ENCODE measurements at places on chromosomes 11 and 22. TPM values are rescaled to one million over a fixed set of nuclear protein-coding genes. Genes with fewer than 3 reads are reported as not detected.

DNA sequence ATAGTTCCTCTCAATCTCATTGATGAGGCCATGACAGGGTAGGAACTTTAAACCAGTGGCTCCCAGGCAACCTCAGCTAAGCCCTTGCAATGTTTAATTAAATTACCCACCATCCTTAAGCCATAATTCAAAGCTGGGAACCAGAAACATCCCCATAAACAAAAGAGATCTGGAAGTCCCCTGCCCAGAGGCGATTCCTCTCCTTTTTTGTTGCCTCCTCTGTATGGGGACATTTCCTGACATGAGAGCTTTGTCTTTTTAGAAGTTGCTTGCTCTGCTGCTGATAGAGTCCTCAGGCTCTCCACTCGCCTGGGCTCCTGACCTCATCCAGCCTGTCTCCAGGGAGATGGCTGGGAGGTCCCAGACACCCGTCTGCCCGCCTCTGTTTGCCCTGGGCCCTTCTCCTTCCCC, 3.2 kb downstream of the DTX4 start:
- DNase-seq, result peak; percentile 53

- no peak for DNase-seq
Measured at GRCh38 chr22:45008751-45009605, 827 bp downstream of the PHF21B start.

- peak; percentile 20 for DNase-seq
Measured at GRCh38 chr11:47577460-47578041, 1.2 kb downstream of the KBTBD4 start.

OLFML1 gene
- total RNA-seq, result 23.2 TPM

GRCh38 chr11:100800202-100800601, 113.1 kb downstream of the ARHGAP42 start:
- DNase-seq, result no peak

SPINDOC gene
- 21.7 TPM for total RNA-seq

DNA sequence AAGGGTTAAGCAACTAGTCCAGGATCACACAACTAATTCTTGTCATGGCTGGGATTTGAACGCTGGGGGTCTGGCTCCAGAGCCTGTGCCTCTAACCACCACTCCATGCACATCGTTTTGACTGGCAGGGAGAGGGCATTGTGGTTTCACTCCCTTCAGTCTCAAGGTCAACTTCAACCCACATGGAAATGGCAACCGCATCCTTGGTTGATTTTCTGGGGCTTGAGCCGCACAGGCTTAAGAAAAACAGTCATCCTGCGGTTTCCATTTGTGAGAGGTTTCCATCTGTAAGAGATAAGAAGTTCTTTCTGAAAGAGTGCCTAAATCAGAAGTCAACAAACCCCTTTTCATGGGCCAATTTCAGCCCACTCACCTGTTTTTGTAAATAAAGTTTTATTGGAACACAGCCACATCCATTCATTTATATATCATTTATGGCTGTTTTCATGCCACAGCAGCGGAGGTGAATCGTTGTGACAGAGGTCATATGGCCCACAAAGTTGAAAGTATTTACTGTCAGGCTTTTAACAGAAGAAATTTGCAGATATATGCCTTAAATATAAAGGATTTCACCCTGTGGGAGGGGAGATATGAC, 65.7 kb downstream of the SGSM1 start:
- DNase-seq, result no peak

DNA sequence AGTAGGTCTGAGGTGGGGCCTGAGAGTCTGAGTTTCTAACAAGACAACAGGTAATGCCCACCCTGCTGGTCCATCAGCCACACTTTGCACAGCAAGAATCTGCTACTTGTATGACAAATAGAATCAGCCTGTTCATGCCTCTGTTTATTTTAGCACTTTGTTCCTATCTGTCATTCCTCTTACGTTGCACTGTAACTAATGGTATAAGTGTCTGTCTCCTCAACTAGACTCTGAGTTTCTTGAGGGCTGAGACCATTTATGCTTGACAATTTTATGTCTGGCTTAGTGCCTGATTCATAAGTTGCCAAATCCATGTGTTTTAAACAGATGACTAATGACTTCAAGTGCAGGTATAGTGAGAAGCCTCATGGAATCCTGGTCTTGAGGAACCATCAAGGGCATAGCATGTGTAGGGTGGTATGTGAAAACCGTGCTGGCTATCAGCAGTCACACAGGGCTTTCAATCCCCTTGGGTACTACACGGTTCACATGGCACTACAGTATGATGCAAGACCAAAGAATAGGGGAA, 209.7 kb downstream of the C11orf91 start:
- no peak for DNase-seq

DNA sequence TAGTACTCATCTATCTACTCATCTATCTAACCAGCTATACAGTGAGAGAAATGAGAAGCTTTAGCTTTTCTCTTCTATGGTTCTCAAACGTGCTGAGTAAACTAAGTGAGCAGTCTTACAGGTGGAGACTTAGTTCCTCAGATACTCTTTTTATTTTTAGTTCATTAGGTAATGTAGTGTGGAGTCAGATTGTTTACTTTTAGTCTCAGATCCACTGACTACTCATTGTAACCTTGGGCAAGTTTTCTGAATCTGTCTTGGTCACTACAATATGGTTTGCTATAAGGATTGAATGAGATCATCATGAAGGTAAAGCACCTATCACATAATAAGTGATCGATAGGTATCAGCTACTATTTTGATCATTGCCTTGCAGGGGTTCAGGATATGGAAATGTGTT, 160.1 kb downstream of the RAB38 start:
- DNase-seq, result no peak

PATE2 gene
- total RNA-seq, result not detected

SLC16A8 gene
- 0.24 TPM for total RNA-seq

GRCh38 chr11:62832336-62833234, at the start of gene TEX54:
Gene TEX54 (minus strand): TSS chr11:62832841.
- DNase-seq, result peak; percentile 58

GRCh38 chr22:45019861-45020655, 10.3 kb upstream of the PHF21B start:
- DNase-seq, result no peak

- DNase-seq, result no peak
Measured at GRCh38 chr11:35139722-35140282, 831 bp downstream of the CD44 start.

GRCh38 chr11:120586728-120587127, 75.2 kb downstream of the GRIK4 start:
- DNase-seq, result peak; percentile 9

SLC22A9 gene
- total RNA-seq, result not detected

DNA sequence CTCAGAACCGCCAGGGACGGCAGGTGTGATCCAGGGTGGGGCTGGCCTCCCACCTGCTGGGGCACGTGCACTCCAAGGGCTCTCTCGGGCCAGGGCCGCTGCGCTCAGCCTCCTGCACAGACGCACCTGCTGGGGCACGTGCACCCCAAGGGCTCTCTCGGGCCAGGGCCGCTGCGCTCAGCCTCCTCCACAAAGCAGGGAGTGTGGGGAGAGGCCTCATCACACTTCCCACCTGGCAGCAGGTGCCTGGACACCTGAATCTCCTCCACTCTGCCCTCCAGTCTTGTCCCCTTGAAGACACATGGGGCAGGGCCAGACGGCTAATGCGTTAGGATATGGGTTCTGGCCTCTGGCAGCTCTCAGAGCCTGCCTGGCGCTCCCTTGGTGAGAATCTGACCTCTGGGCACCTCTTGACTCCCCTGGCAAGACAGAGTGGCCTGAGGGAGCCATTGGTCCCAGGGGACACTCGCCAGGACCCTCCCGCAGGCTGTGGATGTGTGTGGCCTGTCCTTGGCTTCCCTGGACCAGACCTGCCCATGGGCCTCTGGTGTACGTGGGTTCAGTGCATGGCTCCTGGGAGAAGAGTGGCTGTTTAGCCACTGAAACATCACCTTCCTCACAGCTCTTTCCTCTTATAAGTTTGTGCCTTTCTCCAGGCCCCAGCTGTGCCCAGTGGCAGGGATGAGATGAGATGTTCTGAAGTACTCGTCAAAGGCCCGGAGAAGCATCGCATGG, 73.5 kb downstream of the BRD1 start:
- no peak for DNase-seq

AHNAK gene
- 809 TPM for total RNA-seq

TTC36 gene
- 1.0 TPM for total RNA-seq

DNA sequence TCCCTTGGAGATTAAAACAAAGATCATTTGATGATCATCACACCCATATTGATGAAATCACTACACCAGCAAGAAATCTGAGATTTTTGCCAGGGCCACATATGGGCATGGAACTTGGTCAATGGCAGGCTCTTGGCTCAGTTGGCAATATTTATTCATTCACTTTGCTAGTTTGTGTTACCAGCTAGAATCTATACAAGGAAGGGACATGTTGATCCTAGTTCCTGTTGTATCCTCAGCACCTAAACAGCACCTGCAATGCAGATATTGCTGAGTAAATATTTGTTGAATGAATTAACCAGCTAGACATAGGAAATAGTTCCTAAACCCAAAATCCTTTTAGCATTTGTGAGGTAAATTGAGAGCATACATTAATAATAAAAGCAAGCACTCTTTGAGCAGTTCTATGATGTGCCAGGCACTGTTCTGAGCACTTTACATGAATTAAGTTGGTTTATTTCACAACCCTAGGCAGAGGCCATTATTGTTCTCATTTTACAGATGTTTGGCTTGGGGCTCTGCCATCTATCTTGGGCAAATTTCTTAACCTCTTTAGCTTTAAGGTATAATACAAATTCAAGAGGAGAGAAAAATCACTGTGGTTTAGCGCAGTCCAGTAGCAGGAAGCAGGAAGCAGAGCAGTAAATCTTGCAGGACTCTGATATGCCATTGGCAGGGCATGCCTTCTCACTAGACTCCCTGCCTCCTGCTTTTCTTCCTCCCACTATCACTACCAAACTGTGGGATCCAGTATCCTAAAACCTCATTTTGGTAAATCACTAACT, 1.6 kb downstream of the TRIM68 start:
- DNase-seq, result no peak

PRSS23 gene
- 40.3 TPM for total RNA-seq

DEPDC7 gene
- 0.71 TPM for total RNA-seq

CCDC157 gene
- total RNA-seq, result 5.2 TPM

GRCh38 chr11:890794-891540, 19.6 kb downstream of the CHID1 start:
- no peak for DNase-seq

ZBTB3 gene
- total RNA-seq, result 11.6 TPM

- no peak for DNase-seq
Measured at GRCh38 chr11:115213007-115213406, 291.2 kb downstream of the CADM1 start.

ZNF280A gene
- not detected for total RNA-seq

PTPRJ gene
- 40.0 TPM for total RNA-seq

- no peak for DNase-seq
Measured at GRCh38 chr11:113593698-113594308, 112.3 kb downstream of the TMPRSS5 start.

GRCh38 chr22:44023404-44024287, 456 bp upstream of the PARVB start:
- DNase-seq, result peak; percentile 60

GRCh38 chr11:122181893-122182292, 65.9 kb upstream of the BLID start:
- no peak for DNase-seq

GRCh38 chr11:90113541-90113940, 20.9 kb upstream of the NAALAD2 start:
- DNase-seq, result no peak

TRIM66 gene
- total RNA-seq, result 11.0 TPM

GRCh38 chr22:39518996-39519680, 1.2 kb upstream of the ATF4 start:
- DNase-seq, result peak; percentile 55

- no peak for DNase-seq
Measured at GRCh38 chr22:37218399-37218770, 6.1 kb upstream of the SSTR3 start.

- no peak for DNase-seq
Measured at GRCh38 chr11:47725442-47726117, 10.4 kb upstream of the AGBL2 start.

DNA sequence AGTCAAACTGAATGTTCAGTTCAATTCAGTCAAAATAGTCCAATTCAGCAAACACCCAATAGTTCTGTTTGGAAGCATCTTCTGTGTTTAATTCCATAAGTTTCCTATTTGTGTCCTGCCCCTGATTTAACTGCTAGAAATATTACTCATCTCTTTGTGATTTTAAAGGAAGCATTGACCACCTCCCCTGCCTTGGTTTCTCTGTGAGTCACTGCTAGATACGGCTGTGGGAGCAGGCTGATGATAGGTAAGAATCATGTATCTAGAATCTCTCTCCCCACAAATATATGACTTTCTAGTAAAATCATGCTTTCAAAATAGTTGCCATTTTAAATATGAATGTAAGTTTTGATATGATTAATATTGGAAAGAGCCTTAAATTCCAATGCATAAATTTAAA, 888.5 kb downstream of the NTM start:
- no peak for DNase-seq

OR4D5 gene
- not detected for total RNA-seq

OR4A16 gene
- not detected for total RNA-seq

UBTFL1 gene
- total RNA-seq, result not detected

LRRC56 gene
- 7.6 TPM for total RNA-seq

DNA sequence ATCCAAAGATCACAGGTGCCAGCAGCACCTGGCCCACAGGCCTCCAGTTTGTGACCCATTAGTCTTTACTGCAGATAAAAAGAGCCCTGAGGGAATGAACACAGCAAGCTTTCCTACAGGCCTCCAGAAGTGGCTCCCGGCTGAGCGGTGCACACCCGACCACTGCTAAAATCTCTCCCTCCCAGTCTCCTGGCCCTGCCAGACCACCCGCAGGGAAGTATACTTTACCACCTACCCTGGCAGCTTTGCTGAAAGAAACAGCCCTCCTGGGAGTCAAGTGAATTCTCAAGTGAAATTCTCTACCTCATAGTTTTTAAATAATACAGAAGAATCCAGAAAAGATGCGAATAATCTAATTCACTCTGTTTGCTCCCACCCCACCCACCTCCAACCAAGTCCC, 15.4 kb upstream of the MTNR1B start:
- DNase-seq, result no peak

- no peak for DNase-seq
Measured at GRCh38 chr22:29733362-29734201, 13.8 kb downstream of the CABP7 start.

FZD4 gene
- total RNA-seq, result 51.1 TPM

- no peak for DNase-seq
Measured at GRCh38 chr22:30923168-30923900, 45.2 kb downstream of the MORC2 start.

- DNase-seq, result no peak
Measured at GRCh38 chr11:68340003-68340767, 27.8 kb downstream of the LRP5 start.
